ENCODE measurements at places on chromosomes 5 and 9.

- no peak for DNase-seq
These were observed 620 bp upstream of the VPS13A start for GRCh38 chr9:77176686-77177142.

GRCh38 chr5:131185523-131186104, 14.9 kb downstream of the LYRM7 start:
- DNase-seq: no peak

GRCh38 chr5:147170603-147171002, 64.2 kb upstream of the STK32A start:
- peak; percentile 83 for DNase-seq

DNA sequence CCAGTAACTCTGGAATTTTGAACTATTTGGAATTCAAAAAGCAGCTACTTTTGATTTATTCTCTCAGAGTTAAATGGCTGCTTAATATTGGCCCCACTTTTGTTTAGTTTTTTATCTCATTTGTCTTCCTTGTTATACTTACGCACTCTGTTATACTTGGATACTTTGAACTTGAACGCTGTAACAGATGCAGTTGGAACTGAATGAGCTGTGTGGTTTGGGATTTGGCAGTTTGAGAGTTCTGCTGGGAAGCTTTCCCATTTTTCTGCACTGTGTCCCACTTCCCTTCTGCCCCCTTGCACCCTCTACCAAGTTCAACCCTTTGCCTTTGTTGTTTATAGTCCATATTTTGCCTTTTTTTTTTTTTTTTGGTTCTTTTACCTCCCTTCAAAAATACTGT, 3.8 kb downstream of the RHOBTB3 start:
- peak; percentile 41 for DNase-seq

DNA sequence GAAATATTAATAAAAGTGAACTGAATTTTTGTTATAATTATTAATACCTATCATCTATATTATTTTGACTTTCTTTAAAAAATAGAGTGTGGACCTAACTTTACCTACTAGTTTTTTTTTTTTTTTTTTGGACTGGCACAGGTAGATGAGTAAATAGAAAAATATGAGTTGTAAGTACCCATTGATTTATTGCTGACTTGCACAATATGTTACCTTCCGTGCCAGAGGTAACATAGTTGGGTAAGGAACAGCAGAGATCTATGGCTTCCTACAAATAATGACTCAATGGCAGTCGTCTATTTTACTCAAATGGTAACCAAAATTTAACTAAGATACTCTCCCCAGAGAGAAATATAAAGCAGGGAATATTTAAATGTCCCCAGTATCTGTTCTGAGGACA, 1212.8 kb downstream of the PTPRD start:
- DNase-seq: no peak

DNA sequence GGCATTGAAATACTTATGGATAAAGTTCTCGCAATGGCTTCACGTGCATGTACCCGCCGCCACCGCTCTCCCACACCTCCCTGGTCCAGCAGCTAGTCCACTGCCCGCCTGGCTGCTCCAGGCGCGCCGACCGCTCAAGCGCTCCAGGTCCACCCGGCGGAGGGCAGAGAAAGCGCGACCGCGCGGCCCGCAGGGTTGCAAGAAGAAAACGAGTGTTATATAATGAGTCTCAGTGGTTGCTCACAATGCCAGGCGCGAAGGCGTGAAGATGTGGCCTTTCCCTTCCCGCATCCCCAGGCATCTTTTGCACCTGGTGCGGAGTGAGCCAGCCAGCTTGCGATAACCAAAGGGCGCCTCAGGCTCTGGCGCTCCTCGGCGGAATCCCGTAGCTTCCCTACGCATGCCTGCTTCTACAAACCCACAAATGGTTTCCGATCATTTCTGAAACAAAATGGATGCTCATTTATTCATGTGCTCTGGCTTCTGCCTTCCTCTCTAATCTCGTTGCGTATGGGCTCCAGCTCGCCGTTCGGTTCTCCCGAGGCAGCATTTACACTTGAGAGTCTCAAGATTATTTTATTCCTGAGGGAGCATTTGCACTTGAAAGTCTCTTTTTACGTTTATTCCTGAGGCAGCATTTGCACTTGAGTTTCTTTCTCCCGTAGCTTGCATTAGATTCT, 25.7 kb downstream of the CDKN2A start:
- peak; percentile 46 for DNase-seq

- DNase-seq: no peak
These were observed 73.9 kb downstream of the ATG10 start for GRCh38 chr5:82045554-82046275.
